ENCODE measurements at places on chromosomes 4 and X.

GRCh38 chr4:142743121-142743825, 102.8 kb downstream of the INPP4B start:
- DNase-seq: no peak

GRCh38 chr4:1445716-1446445, 39.6 kb upstream of the NKX1-1 start:
- DNase-seq: no peak

DNA sequence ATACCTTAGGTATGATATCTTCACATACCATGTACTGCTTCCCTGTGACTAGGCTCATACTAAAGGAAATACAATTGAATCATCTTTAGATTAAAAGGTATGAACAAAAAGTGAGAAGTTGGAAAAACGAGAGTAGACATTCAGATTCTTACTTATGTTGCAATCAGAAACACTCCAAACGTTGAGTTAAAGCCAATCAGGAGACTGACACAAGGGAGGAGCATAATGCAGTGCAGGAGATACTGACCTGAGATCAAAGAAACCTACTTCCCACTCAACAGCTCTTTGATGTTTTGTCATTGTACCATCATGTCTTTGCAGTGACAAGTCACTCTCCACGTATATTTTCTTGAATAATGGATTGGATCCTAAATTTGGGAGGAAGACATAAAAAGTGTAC, 8.9 kb upstream of the PCDH18 start:
- DNase-seq: no peak

DNA sequence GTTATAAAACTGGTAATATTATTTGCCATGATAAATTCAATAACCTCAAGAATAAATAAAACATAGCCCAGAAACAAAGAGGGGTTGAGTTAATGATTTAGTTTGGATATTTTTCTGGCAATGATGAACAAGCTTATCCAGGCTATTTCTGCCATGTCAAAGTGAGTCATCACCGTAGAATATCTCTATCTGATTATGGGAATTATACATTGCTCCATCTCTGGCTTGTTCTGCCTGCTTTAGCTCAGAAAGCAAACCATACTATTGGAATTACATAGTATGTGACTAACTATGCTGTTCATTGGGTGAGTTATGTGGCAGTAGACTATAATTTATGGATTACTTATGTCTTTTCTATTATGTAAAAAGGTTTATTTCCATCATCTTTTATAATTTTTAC, 680.1 kb upstream of the AADAT start:
- DNase-seq: no peak

- no peak for DNase-seq
These were observed 53.8 kb downstream of the SYNPO2 start for GRCh38 chr4:118942465-118942864.

All from memory B cell (primary cell).